Smooth muscle cell of trachea (primary cell): ENCODE measurements at places on chromosomes 5 and 9. TPM values are rescaled to one million over a fixed set of nuclear protein-coding genes. Genes with fewer than 3 reads are reported as not detected.

The RXRA gene
- total RNA-seq, result 18.9 and 40.0 TPM in 2 replicates

The SLC6A7 gene
- not detected in 2 replicates for total RNA-seq

The MAMDC2 gene
- total RNA-seq, result 3.2 and 3.8 TPM in 2 replicates

The GPSM1 gene
- 104 and 143 TPM in 2 replicates for total RNA-seq

The DRD1 gene
- total RNA-seq, result under 0.01 TPM in 1 of 2 replicates, not detected in the other

The GPR150 gene
- 0.29 and 0.66 TPM in 2 replicates for total RNA-seq

The SPINK13 gene
- total RNA-seq, result not detected in 2 replicates

The ARSK gene
- 11.7 and 12.7 TPM in 2 replicates for total RNA-seq

The GRIN1 gene
- total RNA-seq, result 0.15 and 0.33 TPM in 2 replicates

The ANKRD34B gene
- not detected in 2 replicates for total RNA-seq

The FOXD4L5 gene
- total RNA-seq, result 0.15 and 0.17 TPM in 2 replicates

The SPATA31A5 gene
- not detected in 2 replicates for total RNA-seq

The HSPA9 gene
- total RNA-seq, result 261 and 308 TPM in 2 replicates

The LCP2 gene
- not detected in 2 replicates for total RNA-seq

The TLR4 gene
- total RNA-seq, result 1.9 and 6.0 TPM in 2 replicates

The MARVELD2 gene
- 0.15 and 0.17 TPM in 2 replicates for total RNA-seq

The INSL4 gene
- not detected in 2 replicates for total RNA-seq
